Common myeloid progenitor, CD34-positive (primary cell): ENCODE measurements at places on chromosomes 7 and 10.

DNA sequence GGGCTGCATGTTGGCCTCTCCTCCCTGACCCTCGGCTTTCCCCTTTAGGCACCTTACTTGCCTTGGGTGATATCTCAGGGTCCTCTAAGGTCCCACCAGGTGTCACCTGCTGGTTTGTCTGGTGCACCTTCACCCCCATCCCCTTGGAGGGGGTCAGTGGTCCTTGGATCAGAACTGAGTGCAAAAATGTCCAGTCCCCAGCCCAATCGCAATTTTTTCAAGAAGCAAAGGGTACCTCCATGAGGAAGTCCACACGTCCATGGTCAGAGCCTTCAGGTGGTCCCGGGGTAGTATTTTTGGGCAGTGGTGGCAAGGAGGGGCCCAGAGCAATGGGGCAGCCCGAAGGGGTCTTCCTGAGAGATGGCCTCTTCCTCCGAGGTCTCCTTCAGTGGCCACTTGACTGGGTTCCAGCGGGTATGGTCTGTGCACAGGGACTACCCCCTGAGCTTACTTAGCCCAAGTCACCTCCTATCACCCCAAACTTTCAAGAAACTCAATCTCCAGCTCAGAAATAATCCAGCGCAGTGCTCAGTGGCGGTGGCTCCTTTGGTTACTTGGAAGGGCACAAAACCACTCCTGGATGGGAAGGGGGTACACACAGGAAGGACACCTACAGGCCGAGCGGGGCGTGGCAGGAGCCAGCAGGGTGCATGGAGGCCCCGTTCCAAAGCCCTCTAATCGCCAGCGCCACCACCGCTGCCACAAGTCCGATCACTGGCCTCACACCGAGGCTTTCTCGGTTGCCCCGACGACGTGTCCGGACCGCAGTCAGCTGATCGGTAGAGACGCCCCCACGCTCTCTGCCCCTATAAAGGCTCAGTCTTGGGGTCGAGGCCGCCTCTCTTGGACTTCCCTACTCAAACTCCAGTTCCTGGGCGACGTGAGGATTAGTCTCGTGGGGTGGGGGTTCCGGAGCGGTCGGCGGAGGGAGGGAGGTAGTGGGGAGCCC, 4.5 kb downstream of the SAP25 start:
- DNase-seq, result peak; percentile 66

DNA sequence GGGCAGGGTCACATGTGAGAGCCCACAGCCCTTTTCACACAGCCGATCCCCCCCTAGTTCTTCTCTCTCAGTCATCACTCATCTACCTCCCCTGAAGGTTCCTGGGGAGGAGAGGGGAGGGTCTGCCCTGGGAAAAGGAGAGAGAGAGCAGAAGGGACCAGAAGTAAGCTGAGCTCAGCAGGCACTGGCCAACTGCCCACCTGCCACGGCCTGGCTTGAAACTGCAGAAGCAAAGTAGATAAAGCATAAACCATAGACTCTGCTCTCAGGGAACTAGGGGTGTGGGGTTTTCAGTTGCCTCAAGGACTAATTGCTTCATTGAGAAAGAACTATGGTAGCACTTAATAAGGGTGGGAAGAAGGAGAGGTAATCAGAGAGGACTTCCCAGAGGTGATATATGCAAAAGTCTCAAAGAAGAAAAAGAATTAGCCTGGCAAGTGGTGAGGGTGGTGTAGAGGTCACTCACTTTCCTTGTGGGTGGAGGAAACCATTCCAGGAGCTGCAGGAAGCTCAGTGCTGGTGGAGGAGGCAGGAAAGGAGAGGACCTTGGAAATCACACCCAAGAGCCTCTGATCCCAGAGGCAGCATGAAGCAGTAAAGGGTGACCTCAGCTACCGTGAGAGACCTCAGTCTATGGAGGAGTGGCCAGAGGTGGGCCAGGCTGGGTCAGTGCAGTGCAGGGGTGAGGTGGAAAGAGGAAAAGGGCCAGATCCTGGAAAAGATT, 17.2 kb downstream of the PILRA start:
- DNase-seq, result no peak

- no peak for DNase-seq
Observed at GRCh38 chr7:157552295-157552993, 215.6 kb downstream of the DNAJB6 start.

GRCh38 chr10:129364949-129365348, 102.1 kb upstream of the MGMT start:
- DNase-seq, result no peak

- peak; percentile 19 for DNase-seq
Observed at GRCh38 chr10:127135844-127136577, 60.4 kb downstream of the INSYN2A start.
